NCI-H460 (cell line): ENCODE measurements at places on chromosomes 7 and 10.
A peak's percentile ranks its signal among the peaks of the same experiment; 100 is the strongest.

- no peak for DNase-seq
Measured at GRCh38 chr7:104984585-104985258, 29.3 kb upstream of the KMT2E start.

GRCh38 chr10:128443925-128444518 lies 317.8 kb upstream of the MKI67 start:
- DNase-seq: no peak

DNA sequence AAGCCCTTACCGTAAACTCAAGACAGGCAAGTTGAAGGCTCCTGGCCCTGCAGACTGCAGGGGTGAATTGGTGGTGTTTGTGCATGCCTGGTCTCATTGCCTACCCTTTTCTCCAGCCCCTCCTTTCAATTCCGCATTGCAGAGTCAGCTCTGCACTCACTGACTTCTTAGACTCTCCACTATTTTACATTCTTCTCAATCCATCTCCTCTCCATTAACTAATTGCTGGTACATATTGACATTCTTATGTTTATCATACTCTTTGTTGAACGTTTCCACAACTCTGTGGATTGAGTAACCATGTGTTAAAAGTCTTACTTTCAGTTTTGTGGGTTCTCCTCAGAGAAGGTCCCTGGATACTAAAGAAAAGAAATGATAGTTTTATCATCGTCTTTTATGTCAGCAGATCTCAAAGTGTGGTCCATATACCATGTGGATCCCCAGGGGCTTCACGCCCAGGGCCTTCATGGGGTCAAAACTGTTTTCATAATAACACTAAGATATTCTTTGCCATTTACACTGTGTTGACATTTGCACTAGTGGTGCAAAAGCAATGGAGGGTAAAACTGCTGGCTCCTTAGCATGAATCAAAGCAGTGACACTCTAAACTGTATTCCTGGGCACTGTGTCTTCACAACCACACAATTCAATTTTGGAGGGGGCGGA lies 135.4 kb upstream of the FZD1 start:
- DNase-seq: no peak

- no peak for DNase-seq
Measured at GRCh38 chr7:152702-153391, 39.5 kb upstream of the FAM20C start.

DNA sequence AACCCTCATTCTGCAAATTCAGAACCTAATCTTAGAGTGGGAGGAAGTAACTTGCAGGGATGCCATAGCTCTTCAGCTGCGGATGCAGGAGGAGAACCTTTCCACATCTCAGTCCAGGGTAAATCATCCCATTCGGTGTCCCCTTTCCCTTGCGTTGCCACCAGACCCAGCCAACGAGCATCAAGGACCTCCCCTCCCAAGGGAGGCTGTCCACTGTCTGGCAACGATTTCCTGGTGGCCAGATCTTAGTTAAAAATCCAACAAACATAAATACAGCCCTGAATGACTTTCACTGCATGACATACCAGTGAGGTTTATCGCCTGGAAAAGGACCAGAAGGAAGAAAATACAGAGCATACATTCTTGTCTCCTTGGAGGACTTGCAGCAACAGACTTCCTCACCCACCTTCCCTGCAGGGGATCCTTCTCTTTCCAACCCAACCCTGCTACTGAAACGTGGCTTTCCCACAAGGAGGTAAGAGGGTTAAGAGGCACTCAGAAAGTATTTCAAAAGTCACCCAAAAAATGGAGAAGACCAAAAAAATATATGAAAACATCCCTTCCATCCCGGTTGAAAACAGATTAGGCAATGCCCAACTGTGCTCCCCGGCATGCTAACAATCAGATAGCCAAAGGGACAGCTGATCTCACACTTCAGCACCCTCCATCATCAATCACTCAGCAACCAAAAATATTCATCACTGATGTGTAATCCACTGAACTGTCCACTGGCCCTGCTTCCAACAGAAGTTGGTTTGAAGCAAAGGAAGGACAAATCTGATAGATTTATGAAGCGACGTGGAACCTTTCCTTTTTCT lies 206.6 kb downstream of the TNS3 start:
- DNase-seq: no peak

DNA sequence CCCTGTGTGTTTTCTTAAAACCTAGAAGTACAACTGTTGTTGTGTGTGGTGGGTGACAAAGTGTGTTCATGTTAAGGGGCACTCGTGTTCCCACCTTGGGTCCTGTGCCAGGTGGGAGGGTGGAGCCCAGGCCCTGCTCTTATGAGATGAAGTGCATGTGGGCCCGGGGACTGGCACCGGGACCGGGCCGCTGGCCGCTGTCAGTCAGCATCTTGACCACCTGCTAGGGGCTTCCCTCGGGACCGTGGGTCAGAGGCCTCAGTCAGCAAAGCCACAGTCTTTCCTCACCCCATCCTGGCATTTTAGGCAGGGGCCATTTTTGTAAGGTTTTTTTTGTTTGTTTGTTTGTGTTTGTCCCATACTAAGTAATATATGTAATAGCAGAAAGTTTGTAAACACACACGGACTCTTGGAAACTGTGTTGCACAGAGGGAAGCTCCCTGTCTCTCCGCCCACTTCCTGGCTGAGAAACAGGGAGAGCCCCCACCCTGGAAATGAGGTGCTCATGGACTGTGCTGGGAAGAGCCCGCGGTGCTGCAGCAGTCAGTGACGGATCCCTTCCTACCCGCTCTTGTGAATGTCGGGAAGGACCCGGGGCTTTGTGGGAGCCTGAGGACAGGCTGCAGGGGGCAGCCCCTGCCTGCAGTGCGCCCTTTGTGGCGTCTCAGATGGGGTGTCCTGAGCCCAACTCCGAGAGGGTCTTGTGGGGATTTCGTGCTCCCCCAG lies 13.4 kb downstream of the AGAP3 start:
- no peak for DNase-seq

DNA sequence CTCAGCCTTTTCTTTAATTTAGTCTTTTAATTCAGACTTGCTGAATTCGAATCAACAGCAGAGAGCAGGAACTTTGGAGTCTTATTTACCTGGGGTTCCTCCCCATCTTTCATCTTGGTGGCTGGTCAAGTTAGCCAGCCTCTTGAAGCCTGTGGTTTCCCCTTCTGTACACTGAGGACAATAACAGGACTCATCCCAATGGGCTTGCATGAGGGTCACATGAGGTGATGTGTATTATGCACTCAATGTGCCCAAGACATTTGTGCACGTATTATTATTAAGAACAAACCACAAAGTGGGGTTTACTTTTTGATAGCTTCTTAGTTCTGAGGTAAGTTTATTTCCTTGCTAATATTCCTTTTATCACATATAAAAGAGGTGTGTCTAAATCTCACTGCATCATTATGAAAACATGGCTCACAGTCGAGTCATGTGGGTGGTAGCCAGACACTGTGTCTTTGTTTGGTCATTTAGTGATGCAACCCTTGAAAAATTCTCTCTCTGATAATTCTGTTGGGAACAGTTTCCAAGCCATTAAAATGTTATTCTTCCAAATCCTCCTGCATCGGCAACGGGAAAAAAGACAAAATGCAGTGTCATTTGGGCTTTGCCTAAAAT lies 86.5 kb upstream of the GRB10 start:
- peak; percentile 38 for DNase-seq

DNA sequence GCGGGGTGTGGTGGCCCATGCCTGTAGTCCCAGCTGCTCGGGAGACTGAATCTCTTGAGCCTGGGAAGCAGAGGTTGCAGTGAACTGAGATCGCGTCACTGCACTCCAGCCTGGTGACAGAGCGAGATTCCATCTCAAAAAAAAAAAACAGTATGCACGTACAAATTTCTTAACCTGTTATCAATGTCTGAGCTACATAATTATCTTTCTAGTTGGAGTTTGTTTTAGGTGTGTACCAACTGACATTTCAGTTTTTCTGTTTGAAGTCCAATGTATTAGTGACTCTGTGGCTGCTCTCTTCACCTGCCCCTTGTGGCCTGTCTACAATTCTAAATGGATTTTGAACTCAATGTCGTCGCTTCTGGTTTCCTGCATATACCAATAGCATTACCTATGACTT lies 40.3 kb downstream of the CD36 start:
- DNase-seq: no peak

DNA sequence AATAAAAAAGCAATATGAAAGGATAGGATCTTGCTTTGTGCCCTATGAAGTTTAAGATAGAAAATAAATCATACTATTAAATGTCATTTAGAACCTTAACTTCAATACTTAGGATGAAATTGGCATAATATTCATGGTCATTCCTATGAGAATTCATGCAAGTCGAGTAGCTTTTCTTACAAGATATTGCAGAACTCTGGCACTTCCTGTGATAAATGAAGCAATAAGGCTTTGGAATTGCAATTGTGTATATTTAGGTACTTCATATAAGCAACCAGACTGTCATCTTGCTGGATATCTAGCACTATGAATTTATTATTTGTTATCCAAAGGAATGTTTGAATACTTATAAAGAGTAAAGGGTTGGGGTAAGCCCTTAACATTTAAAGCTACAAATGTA lies 116.5 kb downstream of the ZNF438 start:
- DNase-seq: peak; percentile 3

DNA sequence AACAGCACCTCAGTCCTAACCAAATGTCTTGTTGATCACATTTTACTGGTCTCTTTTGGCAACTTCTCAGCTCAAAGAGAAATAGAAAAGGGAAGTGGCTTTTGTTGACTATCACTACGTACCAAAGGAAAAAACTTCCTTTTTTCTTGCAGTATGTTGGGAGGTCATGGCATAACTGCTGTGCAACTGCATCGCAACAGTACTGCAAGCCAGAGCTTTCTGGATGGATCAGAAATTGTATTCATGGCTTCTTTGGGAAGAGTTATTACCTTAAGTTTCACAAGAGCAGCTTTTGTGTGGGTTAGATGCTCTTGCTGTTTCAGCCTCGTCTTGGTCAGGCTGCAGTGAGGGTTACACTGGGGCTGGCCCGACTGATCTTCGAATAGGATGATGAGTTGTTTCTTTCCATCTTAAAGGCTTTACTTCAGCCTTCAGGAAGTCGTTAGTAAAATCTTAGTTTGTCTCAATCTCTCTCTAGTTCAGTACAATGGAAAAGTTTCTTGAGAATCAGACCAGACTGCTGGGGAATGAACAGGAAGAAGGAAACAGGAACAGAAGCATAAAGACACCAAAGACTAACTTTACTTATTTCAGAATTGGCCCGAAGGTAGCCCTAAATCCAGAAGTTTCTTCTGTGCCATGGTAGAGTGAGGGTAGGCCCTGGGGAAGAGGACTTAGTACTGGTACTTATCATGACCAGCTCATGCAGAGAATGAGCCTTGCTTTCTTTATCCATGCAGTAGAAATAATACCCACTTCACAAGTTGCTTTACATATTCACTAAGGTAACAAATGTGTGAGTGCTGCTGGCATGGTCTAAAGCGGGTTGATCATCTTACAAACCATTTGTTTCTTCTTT lies 153.6 kb downstream of the CELF2 start:
- no peak for DNase-seq

DNA sequence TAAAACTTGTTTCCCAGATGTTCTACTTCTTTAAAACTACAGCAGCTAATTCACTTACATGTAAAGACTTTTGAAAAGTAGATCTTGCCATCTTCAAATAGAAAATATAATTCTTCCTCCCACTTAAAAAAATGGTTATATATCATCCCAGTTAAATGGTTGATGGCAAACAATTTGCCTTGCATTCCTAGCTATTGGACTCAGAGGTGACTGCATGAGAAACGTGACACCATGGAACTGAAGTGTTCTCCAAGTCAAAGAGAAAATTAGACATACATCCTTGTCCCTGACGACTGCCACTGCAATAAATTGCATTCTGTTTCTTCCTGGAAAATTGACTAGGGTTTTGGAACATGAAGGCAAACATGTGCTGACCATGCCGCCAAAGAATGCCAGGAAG lies 95.0 kb upstream of the POM121L12 start:
- no peak for DNase-seq

DNA sequence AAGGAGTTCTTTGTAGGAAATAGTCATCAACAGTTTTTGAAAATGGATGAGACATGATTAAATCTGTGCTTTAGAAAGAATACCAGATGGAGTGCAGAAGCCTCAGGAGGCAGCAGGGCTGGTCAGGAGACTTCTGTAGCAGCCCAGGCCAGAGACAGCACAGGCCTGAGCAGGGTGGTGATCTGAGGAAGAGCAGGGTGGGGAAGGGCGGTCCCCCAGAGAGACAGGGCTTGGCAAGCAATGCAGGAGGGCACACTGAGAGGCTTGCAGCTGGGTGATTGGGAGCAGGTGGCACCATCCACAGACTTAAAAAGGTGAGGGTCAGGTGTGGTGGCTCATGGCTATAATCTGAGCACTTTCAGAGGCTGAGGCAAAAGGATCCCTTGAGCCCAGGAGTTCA lies 4.3 kb upstream of the SMKR1 start:
- no peak for DNase-seq

DNA sequence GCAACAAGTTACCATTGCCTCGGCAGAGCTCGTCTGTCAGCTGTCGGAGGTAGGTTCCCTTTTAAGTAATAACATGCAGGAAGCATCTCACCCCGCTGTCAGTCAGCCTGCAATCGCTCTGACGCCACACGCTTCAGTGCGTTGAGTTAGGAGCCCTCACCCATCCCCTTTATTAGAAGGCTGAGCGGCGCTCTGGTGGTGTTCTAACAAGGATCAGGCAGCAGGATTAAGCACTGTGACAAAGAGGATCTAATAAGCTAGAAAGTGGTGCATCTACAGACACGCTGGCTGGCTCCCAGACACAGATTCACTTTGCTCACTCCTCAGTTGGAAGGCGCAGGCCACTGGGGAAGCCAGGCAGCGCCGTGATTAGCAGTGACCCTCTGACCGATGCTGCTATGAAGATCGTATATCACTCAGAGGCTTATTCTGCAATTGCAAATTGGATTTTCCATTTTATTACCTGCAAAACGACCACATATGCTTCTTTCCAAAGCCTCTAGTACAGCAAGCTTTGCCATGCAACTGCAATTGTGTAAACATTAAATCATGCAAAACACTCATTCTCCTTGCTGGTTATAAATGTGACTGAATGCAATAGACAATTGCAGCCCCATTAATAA lies 117.7 kb downstream of the RSU1 start:
- no peak for DNase-seq

- no peak for DNase-seq
Measured at GRCh38 chr10:103812004-103812403, 43.4 kb downstream of the SH3PXD2A start.

DNA sequence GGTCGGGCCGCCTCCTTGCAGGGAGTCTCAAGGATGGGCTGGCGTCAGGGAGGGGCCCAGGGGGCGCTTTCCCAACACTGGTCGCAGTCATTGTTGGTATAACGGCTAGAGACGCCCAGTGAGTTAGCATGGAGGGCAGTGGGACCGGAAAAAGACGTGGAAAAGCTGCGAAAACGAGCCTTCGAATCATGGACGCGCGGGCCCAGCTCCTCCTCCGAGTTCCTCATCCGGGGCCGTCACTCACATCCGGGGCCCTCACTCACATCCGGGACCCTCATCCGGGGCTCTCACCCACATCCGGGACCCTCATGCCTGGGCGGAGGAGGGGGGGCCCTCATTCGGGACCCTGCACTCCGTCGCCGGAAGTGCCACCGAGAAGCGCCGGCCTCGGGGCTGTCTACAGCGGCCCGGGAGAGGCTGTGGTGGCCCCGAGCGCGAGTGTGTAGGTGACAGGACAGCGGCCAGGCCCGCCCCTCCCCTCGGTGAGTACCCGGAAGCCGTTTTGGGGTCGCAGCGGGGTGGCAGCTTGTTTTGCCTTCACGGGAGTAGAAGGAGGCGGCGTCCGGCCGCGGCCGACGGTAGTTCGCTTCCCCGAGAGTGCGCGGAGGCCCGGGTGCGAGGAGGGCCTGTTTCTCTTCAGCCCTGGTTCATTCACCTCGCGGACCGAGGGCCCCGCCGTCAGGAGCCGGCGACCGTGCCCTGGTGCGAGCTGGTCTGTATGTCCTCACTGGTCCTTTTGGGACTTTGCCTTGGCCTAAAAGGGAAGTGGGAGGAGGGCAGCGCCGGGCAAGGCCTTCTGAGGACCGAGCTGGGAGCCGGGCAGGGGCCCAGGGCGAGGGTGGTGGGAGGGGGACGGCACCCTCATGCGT lies at the start of gene ZNF655:
TSS of gene ZNF655 (plus strand) at position 337 of the 869 bp plus-strand sequence. CDS start 1,918 bp downstream, outside the sequence.
- peak; percentile 88 for DNase-seq
